Thymus (tissue), 14 donors: ENCODE measurements at places on chromosomes 1 and 21.

DNA sequence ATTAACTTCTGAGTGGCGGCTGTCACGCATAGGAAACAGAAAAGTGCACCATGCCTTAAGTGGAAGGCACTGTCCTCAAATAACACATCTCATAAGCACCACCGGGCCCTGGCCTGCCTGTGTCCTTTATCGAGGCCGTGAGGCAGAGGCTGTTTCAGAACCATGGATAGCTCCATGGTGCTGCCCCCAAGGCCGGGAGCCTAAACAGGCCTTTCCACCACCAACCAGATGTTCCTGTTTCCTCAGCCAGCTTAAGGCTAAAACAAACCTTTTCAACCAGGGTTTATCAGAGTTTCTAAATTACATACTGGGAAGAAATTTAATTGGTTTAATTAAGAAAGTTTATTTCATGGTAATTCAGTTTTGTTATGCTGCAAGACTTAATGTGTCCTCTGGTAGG is 114.4 kb downstream of the DMRTA2 start:
- DNase-seq, result peak; percentile 72

DNA sequence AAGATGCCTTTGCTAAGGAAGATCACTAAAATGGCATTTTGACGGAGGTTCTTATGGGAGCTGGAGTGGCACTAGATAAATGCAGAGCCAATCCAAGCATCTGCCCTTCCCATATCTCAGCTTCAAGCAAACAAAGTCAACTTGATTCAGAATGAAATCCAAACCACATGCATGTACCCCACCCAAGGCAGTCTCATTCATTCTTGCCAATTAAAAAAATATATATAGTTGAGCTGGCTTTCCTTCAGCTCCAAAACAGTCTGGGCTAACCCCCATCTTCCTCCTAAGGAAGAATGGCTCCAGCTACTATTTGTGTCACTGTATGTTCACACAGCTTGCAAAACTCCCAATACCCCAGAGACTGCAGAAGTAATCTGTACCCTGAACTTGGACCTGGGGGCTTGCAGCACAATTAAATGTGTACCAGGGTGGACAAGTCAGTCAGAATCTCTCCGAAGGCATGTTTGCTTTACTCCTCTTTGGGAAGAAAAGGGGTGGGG is 35.4 kb downstream of the GPR3 start:
- no peak for DNase-seq

DNA sequence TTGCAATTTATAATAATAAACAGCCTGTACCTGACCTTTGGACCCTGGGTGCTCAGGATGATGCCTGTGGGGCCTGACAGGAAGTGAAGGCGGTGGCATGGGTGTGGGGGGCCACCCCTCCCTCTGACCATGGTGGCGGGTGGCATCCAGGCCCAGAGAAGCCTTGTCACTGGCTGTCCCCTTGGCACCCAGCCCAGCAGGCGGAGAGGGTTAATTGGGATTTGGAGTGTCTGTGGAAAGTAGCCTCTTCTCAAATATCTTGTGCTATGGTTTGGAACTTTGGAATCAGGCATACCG is 20.5 kb downstream of the SOX13 start:
- no peak for DNase-seq

GRCh38 chr1:244053831-244054230 is 2.7 kb downstream of the ZBTB18 start:
- no peak for DNase-seq

DNA sequence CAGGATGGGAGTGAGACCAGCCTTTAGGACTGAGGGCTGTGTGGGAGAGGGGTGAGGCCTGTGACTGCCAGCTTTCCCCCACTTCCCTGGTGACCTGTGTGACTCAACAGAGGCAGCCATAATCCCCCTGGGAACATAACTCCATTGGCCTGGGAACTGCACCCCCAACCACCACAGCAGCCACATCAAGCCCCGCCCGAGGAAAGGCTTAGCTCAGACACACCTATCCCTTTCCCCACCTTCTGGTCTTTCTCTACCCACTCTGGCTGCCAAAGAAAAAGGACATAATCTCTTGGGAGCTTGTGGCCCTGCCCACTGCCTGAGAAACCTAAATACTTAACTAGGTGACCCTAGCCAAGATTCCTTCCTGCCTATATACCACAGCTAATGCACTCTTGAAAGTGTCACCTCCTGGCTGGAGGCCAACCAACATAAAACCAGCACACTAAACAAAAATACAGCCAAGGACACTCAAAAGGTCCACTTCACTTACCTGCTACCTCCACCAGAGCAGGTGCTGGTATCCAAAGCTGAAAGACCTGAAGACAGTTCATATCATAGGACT is 406.6 kb upstream of the CAMK1G start:
- DNase-seq, result no peak

DNA sequence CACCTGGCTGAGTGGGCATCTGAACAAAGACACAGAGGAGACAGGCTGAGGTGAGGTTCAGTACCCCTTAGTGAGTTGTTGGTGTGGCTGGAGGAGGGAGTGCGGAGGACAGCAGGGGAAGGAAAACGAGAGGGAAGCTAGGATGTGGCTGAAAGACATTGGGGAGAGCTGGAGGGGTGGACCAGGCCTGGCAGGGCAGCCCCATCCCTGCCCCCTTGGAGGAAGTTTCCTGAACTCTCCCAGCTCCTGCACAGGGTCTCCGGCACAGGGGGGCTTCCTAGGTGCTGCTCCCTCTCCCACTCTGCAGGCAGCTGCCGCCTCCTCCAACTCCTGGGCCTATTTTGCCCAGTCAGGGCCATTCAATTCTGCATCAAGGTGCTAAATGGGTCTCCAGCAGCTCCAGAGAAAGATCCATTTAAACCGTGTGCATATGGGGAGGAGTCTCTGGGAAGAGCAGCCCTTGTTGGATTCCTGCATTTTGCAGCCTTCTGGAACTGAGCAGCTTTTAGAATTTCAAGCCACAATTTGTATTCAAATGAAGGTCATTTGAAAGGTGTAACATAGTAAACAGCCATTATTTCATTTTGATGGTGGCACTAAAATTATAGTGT is 193.9 kb downstream of the CAMTA1 start:
- no peak for DNase-seq

DNA sequence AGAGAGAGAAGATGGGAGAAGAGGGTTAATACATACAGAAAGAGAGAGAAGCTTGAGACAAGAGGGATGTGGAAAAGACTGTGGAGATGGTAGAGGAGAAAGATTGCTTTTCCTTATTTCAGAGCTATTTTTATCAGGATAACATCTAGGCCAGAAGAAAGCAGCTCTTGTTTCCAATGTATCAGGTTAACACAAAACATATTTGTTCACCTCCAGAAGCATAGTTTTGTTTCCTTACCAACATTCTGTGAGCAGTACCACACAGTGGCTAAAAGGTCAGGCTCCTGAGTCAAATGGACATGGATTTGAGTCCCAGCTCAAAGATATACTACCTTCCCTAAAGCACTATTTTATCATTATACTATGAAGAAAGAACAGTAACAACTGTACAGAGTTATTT is 185.5 kb downstream of the DUSP10 start:
- no peak for DNase-seq

DNA sequence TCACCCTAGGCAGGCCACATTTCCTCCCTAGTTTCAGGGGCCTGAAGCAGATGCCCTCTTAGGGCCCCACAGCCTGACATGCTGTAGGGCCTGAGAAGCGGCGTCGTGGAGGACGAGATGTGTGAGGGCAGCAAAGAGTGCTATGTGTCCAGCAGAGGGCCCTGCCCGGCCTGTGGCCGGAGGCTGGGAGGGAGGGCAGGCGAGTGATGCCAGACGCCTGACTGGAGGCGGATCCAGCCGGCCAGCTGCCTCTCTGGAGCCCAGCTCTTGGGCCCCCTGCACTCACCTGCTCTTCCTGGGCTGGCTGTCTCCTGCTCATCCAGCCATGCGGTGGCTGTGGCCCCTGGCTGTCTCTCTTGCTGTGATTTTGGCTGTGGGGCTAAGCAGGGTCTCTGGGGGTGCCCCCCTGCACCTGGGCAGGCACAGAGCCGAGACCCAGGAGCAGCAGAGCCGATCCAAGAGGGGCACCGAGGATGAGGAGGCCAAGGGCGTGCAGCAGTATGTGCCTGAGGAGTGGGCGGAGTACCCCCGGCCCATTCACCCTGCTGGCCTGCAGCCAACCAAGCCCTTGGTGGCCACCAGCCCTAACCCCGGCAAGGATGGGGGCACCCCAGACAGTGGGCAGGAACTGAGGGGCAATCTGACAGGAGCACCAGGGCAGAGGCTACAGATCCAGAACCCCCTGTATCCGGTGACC is at the start of gene GPR37L1:
TSS of gene GPR37L1 (plus strand) at position 279 of the 697 bp plus-strand sequence. CDS start at position 326, 47 bp downstream.
- no peak for DNase-seq

DNA sequence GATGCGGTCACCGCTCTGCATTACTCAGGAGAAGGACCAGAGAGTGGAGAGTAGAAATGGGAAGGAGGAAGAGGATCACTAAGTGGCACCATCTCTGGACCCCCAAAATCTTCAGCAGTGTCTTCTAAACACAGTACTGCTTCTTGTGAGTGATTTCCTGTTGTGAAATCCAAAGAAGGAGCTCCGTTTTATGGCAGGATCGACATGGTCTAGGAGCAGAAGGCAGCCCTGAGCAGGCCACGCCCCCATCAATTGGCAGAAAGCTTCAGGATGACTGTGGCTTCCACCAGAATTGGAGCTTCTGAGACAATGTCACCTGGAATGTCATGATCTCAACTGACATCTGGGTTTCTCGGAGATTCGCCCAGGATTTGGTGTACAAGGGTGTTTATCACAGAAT is 171.5 kb downstream of the ADSS2 start:
- no peak for DNase-seq

GRCh38 chr1:215458104-215458503 is 109.0 kb upstream of the KCTD3 start:
- DNase-seq, result no peak

- DNase-seq, result no peak
These were observed 201.6 kb downstream of the PBX1 start for GRCh38 chr1:164760569-164760968.

- DNase-seq, result no peak
These were observed 32.6 kb downstream of the COLGALT2 start for GRCh38 chr1:184004935-184005334.

- DNase-seq, result no peak
These were observed 143.1 kb downstream of the PHTF1 start for GRCh38 chr1:113616156-113616555.

- no peak for DNase-seq
These were observed 26.0 kb upstream of the ZRANB2 start for GRCh38 chr1:71106658-71107322.

- DNase-seq, result no peak
These were observed 962.0 kb downstream of the PLA2G4A start for GRCh38 chr1:187790724-187791123.

DNA sequence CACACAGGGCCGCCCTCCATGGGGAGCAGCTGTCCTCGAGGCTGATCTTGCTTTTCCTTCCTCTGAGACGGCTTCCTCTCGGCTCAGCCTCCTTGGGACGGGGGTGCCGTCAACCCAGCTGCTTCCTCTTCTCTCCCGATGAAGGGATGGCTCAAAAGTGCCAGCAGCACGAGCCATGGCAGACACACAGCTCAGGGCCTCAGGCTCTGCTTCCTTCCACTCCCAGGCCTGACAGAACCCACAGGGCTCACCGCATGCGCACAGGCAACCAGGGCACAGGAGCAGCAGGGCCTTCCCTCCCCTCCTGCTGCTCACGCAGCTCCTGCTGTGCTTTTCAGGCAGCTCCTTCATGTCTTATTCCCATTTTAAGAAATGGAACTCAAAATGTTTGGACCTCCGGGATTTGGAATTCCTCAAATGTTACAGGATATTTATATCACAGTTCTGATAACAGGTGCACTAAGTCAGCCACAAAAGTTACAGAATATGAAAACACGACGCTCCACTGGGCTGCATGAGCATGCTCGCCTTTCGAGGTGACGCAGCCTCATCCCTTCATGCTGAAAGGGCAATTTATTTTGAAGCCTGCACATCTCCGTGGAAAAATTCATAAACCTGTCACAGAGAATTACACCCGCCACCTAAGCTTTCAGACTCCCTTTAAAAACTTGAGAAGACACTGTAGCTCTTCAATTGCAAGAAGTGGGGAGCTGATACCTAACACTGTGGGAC is 84.4 kb downstream of the HSF2BP start:
- no peak for DNase-seq

DNA sequence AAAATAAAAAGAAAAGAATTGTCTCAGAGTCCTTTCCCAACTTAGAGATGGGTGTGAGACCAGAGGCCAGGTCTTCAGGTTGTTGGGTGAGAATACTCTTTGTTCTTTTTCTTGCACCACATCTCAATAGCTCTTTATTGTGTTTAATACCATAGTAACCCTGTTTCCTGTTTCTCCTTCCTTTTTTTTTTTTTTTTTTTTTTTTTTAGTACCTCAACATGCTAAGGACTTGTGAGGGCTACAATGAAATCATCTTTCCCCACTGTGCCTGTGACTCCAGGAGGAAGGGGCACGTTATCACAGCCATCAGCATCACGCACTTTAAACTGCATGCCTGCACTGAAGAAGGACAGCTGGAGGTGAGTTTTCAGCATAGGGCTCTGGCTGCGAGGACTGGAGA is 24.4 kb downstream of the CELF3 start:
- no peak for DNase-seq

DNA sequence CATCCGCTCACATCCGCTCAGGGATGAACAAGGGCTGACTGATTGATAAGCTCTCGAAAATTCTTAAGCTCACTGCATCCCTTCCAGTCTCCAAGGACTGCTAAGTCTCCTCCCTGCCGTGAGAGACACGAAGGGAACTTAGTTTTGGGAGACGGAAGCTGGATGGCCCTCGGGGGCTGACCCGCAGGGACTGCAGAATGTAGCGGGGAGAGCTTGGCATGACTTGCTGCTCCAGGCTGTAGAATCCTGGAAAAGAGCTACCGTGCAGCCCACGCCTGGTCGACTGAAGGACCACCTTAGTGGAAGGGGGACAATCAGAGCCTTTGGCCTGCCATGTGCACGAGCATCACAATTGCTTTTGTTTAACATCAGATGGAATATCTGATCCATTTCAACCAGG is 5.3 kb downstream of the ANKRD65 start:
- DNase-seq, result no peak
